ENCODE measurements at places on chromosomes 3 and 15.

DNA sequence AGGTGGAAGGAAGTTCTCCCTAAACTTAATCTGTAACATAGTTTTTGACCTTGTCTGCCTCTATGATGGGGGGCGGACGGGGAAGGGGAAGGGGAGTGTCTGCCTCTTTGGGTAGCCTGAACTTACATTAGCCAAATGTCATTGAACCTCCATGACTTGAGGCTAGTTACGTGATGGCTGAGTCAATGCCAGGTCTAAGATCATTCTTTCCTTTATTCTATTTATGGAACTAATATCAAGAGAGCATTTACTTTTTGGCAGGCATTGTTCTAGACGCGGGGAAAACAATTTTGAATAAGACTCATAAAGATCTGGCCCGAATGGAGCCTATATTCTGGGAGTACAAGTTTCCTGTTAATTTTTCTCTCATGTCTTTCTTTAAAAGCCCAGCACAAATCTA is 340.7 kb upstream of the C2CD4B start:
- no peak for DNase-seq

GRCh38 chr3:72143322-72143721 is 358.4 kb upstream of the PROK2 start:
- DNase-seq: no peak

- no peak for DNase-seq
Measured at GRCh38 chr3:126481808-126482502, 6.3 kb upstream of the ZXDC start.

DNA sequence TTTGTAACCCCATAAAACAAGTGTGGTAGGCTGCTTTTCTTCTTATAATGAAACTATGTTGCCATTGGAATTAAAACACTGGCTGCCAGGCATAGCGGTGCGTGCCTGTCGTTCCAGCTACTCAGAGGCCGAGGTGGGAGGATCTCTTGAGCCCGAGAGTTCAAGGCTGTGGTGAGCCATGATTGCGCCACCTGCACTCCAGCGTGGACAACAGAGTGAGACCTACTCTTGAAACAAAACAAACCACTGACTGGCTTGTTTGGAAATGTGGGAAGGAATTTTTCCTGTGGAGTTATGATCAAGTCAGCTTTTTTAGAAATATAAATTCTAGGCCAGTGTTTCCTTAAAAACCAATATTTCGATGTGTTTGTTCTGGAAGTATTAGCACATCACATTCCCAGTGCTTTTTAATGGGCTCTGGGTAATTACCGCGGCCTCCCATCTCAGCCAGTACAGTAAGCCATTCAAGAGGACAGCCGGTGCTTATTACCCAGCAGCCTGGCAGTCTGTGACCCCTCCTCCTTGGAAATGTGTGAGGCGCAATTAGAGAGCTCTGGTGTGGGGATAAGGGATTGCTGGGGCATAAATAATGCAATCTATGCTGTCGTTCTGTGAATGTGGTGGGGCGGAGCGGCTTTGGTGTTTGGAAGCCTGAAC is 58.3 kb upstream of the TRAK1 start:
- no peak for DNase-seq

GRCh38 chr3:167918686-167919085 is 177.0 kb downstream of the GOLIM4 start:
- DNase-seq: no peak

DNA sequence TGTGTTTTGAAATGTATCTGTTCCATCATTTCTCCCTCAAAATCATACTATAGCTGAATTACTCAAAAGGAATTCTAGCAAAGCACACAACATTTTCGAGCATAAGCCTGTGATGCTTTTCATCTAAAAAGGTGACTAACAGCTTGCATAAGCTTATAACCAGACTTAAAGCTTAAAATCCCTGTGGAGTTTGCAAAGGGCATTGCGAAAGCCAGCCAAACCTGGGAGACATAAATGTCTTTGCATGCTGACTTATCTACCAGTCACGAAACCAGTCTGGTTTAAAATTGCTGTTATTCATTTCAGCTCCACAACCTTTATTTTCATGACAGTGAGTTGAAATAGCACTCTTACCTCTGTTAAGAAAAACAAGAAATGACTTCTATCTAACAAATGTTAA is 35.6 kb upstream of the LIPC start:
- DNase-seq: no peak

DNA sequence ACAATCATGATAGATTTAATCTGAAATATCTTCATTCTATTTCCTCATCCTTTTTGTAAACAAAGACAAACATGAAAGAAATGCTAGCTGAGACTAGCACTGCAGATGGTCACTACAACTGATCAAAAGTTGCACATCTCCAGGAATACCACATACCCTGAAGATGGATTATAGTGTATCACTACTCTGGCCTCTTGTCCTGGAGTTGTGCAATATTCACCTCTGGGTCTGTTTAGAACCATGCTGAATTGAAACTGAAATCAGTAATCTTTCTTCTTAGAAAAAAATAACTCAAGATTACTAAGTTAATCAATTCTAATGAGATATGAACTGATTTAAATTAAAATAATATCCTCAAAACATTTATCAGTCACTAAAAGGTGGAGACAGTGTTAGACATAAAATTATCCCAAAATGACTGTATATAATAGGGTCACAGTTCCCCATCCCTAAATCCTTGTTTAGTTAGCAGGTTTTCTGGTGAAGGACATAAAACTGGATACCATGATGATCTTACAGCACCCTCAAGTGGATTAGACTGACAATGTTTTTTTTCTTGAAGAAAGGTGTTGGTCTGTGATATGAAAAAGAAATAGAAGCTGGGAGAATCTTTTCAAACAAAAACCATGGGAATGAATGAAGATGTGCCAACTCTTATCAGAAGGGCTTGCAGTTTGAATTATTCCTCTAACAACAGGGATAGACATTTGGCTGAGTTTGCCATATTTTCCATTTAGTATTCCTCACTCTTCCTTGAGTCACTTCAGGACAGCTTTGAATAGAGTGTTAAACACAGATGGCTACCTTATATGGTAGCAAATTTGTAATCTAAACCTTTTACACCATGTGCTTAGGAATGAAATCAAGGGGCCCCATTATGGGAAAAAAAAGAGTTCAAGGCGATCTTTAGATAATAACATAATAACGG is 7.1 kb upstream of the TTC14 start:
- no peak for DNase-seq

DNA sequence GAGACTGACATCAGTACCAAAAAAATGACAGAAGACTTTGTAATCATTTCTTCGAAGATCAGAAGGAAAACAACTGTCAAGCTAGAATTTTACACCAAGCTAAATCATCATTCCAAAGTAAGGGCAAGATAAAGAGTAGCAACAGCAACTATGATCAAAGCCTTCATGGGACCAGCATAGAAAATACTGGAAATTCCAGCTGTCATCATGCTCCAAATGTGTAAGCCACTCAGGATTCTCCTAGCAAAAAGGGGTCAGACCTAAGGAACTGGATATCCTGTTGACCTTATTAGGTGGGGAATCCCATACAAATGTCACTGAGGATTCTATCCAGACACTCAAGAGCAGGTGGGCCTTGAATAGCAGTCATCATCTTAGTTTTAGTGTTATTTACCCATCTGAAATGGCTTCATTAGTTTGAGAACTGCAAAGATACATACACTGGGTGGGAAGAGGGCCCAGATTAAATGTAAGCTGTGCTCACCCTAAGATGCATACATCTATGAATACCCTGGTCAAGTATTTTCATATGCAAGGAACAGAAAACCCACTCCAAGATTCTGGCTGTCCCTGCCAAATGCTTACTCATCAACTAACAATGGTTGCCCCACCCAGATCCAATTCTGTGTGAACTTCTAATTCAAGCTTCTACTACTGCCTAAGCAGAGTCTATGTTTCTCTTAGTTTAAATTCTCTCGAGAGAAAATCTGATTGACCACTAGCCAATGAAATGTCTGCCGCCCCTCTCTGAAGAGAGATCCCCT is 33.5 kb downstream of the CLDN18 start:
- no peak for DNase-seq

- DNase-seq: no peak
Measured at GRCh38 chr15:72787526-72787925, 4.0 kb upstream of the ADPGK start.

DNA sequence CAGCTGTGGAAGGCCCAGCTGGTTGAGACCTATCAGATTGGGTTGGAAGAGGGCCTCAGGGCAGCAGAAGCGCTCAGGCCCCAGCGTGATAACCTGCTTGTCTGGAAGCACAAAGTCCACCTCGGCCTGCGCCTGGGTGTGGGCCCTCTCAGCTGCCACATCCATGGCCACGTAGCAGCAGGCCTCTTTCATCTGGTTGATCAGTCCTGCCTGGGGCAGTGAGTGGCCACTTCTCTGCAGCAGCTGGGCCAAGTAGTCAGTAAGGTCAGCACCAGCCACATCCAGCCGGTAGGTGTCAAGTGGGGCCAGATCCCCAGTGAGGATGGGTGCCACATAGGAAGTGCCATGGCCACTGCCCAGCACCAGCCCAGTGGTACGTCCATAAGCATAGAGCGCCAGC is 3.9 kb upstream of the CAMKV start:
- no peak for DNase-seq

DNA sequence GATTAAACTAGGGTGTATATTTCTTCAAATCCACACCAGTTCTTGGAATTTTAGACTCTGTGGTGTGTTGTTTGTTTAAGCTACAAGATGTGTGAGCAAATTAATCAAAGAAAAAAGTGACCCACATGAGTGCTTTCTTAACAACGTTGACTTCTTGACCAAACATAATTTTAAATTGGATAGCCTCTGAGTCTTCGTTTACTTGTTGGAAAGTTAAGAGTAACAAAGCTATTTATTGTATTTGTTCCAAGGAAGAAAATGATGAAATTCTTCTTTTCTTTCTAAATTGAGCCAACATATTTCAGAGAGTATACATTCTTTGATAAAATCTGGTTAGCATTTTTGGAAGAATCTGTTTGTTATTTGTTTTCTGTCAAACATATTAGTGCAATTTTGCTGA is 99.9 kb upstream of the IGSF10 start:
- DNase-seq: no peak

- DNase-seq: no peak
Measured at GRCh38 chr3:146325170-146325569, 74.3 kb upstream of the PLSCR4 start.

- DNase-seq: peak; percentile 63
Measured at GRCh38 chr3:172153335-172153861, 114.0 kb downstream of the FNDC3B start.

- DNase-seq: no peak
Measured at GRCh38 chr3:58084166-58084565, 75.9 kb downstream of the FLNB start.

- no peak for DNase-seq
Measured at GRCh38 chr3:129961141-129961541, 13.4 kb upstream of the TRH start.

DNA sequence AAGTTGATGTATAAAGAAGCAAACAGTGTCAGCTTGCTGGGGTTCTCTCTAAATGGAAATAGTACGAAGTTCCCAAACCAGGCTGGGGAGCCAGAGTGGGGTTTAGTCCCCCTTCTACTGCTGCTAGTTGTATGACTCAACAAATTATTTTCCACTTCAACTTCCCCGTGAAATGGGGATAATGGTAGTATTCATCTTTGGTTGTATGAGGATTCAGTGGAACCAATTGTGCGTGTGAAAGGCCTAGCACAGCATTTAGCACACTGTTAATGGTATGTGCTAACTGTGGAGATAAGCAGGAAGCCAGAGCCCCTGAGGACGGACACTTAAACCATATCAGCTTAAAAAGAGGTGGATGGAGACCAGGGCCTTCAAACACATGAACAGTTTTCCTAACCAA is 4.2 kb downstream of the SORD start:
- no peak for DNase-seq

DNA sequence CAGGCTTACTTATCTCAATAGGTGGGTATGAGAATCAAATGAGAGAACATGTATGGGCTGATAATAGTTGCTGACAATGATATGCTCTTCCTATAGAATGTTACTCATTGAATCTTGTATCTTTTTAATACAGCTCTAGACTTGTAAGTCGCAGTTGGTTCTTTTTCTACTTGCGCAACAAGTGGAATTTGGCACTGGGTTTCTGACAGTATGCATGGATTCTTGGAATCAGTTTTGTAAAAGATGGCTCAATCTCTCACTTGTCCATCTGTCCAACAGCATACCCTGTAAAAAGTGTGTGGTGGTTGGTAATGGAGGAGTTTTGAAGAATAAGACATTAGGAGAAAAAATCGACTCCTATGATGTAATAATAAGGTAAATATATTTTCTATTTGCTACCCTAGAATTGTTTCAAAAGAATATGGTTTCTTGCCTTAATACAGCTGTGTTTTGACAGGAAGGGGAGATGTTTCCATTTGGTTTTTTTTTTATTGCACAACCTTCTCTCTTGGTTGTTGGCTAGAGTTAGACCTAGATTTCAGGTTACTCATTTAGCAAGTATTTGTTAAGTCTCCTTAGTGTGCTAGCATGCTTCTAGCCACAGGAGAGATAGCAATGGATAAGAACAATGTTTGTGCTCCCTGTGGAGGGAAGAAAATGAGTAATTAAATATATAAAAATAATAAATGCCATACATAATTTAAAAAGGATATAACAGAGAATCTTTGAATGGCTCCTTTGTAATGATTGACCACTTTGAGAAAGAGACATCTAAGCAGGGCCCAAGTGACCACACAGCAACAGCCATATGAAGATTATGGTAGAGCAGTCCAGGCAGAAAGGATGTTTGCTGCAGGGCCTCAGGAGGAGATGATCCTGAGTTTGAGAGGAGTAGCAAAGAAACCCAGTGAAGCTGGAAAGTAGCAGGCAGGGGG is 21.8 kb downstream of the ST3GAL6 start:
- DNase-seq: no peak

DNA sequence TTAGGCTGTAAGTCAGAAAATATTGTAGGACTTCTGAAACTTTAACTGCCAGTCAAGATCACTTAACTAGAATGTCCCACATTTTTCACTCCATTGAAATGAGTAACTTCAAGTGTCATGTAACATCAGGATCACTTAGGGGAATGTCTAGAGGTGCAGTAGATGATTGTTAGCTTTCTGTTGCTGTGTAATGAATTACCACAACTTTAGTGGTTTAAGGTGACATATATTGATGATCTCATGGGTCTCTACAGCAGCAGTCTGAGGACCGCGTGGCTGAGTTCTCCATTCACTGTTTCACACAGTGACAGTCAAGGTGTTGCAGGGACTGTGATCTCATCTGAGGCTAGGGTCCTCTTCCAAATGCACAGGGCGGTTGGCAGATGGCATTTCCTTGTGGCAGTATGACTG is 82.7 kb downstream of the SLC25A26 start:
- peak; percentile 37 for DNase-seq

DNA sequence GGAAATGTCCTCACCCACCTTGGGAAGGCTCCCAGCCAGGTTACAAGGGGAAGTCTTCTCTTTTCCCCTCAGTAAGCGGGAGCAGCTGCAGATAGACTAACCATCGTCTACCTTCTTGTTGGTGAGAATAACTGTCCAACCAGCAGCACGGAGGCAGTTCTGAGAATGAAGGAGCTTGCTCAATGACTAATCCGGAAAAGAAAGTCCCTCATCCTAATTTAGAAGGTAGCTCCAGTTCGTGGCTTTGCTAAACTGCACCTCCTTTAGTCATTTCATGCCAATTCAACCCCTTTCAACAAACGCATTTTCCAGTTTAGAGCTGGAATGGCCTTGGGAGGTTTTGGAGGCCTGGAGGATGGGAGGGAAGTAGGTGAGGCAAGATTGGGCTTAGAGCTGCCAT is 527.4 kb upstream of the PROK2 start:
- DNase-seq: no peak

- no peak for DNase-seq
Measured at GRCh38 chr3:113625834-113626233, 70.6 kb downstream of the USF3 start.

- no peak for DNase-seq
Measured at GRCh38 chr15:22880068-22880980, 41.9 kb downstream of the NIPA2 start.

- peak; percentile 93 for DNase-seq
Measured at GRCh38 chr15:38670128-38671005, 105.8 kb upstream of the RASGRP1 start.

- no peak for DNase-seq
Measured at GRCh38 chr3:78633626-78634025, 1134.2 kb downstream of the ROBO1 start.
